Hematopoietic multipotent progenitor cell treated with erythropoietin and hydrocortisone succinate and interleukin-3 and kit ligand, for 8 days (in vitro differentiated cells): ENCODE measurements at places on chromosomes 16 and 17.

DNA sequence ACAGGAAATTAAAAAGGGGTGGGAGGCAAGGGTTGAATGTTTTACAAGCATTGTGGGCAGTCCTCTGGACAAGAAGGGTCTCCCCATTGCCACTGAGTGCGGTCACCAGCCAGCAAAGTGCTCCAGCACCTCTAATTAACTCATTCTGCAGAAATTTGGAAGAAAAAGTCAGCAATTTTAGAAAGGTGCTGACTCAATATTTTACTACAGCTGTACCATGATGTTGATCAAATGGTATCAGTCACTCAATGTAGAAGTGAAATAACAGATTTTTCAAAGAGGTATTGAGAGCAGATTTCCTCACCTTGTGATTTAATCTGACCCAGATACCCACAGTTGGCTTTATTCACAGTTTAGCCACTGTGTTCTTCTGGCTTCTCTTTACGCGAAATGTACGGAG, 96.7 kb downstream of the PMP22 start:
- DNase-seq, result no peak

GRCh38 chr16:27109666-27110523, 43.2 kb downstream of the C16orf82 start:
- peak; percentile 64 for DNase-seq

DNA sequence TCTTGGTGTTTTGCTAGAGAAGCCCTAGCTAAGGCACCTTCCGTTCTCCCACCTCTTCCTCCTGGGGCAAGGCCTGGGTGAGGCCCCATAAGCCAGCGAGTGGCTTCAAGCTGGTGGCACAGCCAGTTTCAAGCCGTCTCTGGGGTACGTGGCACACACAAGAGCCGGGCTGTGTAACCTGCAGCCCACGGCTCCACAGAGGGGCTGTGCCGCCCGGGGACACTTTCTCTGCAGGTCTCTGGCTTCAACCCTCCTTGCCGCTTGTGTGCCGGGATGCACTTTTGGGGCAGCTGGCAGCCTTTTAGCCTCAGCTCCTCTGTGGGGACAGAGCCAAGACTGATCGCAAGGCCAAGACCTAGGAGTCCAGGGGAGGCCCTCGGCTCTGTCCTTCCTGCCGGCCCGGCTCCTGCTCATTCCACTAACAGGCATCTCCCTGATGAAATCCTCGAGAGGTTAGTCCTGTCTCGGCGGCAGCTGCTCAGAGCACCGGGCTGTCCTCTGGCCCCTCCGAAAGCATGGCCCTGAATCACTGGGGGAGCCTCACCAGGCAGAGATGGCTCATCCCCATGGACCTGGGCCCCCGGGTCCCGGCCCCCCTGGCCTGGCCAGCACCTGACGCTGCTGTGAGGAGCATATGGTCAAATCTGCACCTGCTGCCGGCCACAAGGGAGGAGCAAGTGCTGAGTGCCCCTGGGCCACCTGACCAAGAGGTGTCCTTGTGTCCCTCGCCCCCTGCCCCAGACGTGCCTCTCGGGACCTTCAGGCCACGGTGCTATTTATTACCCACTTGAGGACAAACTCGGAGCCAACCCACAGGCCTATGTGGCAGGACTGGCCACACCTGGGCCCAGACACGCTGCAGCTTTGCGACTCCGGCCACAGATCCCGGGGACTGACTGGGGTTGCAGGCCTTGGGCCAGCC, 98.5 kb downstream of the METRNL start:
- DNase-seq, result no peak

GRCh38 chr17:21345236-21345635, 30.9 kb upstream of the KCNJ12 start:
- no peak for DNase-seq

GRCh38 chr17:77546772-77547241, 406.0 kb downstream of the SEC14L1 start:
- no peak for DNase-seq

GRCh38 chr17:77685881-77686486, 272.5 kb upstream of the TNRC6C start:
- DNase-seq, result no peak

- DNase-seq, result no peak
These were observed 299.1 kb upstream of the FOXF1 start for GRCh38 chr16:86211265-86211664.

DNA sequence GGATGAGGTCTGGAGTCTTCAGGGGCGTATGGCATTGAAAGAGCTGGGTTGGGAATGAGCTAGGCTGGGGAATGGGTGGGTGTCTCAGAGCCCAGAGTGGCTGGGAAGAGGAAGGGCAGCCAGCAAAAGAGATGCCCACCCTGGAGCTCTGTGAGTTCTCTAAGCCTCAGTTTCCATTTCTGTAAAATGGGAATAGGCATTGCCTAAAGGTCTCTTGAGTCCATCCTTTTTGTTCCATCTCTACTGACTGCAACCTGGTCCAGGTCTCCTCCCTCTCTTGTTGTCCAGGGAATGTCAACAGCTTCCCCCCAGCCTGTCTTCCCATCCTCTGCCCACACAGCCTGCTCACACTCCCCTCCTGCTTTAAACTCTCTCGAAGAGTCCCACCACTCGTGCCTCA, 19.6 kb downstream of the CCDC102A start:
- no peak for DNase-seq

DNA sequence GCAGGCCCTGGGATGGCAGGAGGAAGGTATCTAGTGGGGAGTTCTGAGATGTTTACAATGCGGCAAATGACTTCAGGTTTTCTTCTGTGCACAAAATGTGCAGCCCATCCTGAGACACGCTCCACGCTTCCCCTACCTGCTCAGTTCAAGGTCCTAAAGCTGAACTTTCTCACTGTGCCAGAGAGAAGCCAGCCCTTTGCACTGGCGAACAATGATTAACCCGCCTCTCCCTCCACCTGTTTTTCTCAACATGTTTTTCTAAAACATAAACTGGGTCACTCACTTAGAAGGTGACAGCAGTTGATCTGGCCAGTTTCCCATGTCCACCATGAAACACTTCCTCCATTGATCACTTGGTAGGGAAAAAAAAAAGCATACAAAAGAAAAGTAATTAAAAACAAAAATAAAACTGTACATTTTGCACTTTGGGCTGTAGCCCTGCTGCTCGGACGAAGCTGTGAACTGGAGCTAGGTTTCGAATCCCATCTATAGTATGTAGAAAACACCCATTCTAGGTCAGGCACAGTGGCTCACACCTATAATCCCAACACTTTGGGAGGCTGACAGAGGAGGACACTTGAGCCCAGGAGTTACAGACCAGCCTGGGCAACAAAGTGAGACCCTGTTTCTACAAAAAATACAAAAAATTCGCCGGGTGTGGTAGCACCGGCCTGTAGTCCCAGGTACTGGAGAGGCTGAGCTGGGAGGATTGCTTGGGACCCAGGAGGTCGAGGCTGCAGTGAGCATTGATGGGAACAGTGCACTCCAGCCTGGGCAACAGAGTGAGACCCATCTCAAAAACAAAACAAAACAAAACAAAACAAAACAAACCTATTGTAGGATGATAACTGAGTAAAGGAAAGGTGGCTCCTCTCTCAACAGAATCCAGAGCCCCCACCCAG, 6.1 kb upstream of the G6PC1 start:
- DNase-seq, result no peak

DNA sequence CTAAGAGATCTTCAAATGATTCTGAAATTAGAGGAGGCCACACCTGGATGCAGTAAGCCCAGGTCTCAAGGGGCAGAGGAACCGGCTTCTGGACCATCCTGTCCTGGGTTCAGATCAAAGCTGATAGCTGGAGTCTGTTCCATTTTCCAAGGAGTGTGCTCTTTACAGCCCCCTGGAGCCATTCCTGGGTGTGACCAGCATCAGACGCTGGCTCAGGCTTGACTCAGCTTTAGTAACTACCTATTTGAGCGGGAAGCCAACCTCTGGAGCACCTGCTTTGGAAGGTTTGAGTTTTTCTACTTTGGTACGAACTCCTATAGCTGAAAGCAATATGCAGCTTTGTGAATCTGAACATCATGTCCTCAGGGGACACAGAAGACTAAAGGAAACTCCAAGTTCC, 12.9 kb upstream of the BBS2 start:
- DNase-seq, result no peak

GRCh38 chr17:352421-353212, at the start of gene RPH3AL:
Gene RPH3AL (minus strand): TSS chr17:352807. CDS start chr17:327543, 25,264 bp downstream.
- no peak for DNase-seq

DNA sequence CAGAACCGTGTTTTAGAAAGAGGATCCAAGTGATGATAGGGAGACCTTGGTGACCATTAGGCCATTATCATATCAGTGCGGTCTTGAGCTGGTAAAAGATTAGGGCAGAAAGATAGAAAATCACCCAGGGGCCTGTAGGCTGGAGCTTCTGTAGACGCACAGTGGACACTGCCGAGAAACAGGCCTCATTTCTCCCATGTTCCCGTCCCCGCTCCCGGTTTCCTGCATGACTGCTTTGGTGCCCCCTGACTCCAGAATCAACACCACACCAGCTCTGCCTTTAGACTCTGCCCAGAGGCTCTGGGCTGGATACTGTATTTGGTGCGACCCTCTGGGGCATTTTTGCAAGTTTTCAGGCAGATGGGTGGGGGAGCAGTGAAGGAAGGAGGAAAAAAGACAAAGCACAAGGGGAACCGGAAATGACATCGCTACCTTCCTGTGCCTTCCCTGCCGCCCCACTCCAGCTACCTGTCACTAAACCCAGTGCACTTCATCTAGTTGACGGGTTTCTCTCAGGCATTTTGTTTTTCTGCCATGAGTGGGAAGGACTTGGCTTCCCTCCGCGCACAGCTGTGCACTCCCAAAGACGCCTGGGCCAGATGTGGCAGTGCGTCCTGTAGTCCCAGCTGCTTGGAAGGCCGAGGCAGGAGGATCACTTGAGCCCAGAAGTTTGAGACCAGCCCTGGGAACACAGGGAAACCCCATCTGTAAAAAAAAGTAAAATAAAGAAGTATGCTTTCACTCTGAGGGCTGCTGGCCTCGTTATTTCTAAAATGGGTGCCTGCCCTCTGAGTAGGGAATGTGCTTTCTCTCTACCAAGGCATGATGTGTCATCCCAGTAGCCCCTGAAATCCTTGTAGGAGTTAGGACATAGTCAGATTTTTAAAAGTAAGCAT, 214.1 kb downstream of the RPTOR start:
- DNase-seq, result no peak

GRCh38 chr17:42904110-42904469, 3.5 kb downstream of the G6PC1 start:
- no peak for DNase-seq

GRCh38 chr16:55291847-55292246, 32.2 kb upstream of the IRX6 start:
- no peak for DNase-seq

DNA sequence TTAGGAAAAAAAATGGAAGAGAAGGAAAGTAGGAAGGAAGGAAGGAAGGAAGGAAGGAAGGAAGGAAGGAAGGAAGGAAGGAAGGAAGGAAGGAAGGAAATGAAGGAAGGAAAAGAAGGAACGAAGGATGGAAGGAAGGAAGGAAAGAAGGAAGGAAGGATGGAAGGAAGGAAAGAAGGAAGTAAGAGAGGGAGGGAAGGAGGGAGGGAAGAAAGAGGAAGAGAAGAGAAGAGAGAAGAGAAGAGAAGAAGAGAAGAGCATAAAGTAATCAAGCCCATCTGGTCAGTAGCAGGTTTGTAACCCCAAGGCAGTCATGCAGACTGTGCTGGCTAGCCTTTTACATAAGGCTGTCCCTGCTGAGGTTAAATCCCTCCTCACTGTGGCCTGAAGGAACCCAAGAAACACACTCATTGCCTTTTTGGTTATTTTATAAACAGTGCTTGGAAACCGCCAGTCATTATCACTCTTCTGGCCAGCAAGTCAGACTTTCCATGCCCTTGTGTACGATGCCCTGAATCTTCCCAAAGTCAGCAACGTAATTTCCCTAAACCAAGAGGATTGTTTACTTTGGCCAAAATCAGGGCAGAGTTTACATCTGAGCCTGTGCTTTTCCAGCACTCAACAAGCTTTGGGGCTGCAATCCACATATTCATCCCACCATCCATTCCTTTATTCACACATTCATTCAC, 409.6 kb upstream of the MAF start:
- no peak for DNase-seq

GRCh38 chr16:75494184-75494583, 1.1 kb downstream of the CHST6 start:
- no peak for DNase-seq

DNA sequence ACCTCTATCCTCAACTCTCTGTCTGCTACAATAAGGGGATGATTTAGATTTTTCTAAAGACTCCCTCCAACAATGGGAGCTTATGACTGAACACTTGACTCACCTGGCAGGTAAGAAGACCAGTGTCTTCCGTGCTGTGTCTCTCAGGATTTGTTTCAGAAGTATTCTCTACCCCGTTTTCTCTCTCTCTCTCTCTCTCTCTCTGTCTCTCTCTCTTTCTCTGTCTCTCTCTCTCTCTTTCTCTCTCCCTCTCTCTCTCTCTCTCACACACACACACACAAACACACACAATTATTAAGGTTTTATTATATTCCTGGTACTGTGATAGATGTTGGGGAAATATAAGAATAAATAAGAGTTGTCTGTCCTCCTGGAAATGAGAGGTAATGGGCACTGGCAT, 263.9 kb downstream of the TOX3 start:
- DNase-seq, result no peak

GRCh38 chr17:31093866-31094599, 744 bp upstream of the NF1 start:
- DNase-seq, result no peak

DNA sequence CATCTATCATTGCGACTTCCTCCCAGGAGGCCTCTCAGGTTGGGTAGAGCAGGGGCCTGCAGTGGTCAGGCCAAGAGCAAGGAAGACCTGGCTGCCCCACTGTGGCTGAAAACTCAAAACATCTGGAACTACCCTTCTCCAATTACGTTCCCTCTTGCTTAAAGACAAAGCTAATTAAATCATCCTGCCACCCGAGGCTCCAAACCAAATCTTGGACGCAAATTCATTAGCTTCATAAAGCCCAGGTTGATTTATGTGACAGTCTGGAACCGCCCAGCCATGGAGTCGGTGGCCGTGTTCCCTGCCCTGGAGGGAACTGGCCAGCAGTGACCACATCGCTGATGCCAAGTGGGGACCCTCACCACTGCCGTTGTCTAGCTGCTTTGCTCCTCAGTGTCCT, 21.4 kb downstream of the GRIN2C start:
- no peak for DNase-seq

- DNase-seq, result no peak
These were observed 68.8 kb downstream of the IL21R start for GRCh38 chr16:27470567-27471431.

- no peak for DNase-seq
These were observed 131.5 kb upstream of the RCVRN start for GRCh38 chr17:10036511-10037061.

- no peak for DNase-seq
These were observed 64.1 kb downstream of the TIMM22 start for GRCh38 chr17:1060991-1061390.

GRCh38 chr17:57174591-57174990, 81.7 kb upstream of the MSI2 start:
- DNase-seq, result no peak
